ENCODE measurements at places on chromosomes 3 and 15. TPM values are rescaled to one million over a fixed set of nuclear protein-coding genes. Genes with fewer than 3 reads are reported as not detected.

DNA sequence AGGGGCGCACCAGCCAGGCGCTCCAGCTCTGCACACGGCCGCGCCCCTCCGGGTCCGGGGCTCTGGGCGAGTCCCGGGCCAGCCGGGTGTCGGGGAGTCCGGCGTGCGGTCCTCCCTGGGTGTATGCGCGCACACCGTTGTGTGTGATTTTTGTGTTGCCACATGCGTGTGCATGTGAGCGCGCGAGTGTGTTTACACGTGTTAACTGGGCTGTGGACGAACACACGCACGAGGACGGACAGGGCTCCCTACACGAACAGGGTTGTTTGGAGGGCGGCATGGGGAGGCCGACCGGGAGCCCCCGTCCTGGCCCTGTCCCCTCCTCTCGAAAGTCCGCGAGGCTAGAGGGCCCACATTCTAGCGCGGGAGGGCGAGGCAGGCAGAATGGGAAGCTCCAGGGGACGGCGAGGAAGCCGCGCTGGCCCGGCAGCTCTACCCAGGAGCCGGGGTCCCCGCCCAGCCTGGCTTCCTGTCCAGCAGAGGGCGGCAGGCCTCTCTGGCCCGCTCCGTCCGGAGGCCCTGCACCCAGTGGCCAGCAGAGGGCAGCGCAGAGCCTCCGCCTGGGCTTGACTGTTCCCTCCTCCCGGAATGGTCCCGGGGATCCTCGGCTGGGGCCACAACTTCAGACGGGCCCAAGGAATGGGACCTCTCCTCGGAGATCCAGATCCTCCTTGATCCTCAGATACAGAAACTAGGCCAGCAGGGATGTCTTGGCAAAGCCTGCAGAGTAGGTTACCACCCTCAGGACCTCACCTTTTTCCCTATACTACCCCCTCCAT is 611 bp upstream of the LINGO1 start:
- peak; percentile 60 for DNase-seq

- DNase-seq, result no peak
These were observed 168.8 kb upstream of the ST8SIA2 start for GRCh38 chr15:92224843-92225242.

GRCh38 chr3:37210230-37210629 is 35.8 kb upstream of the LRRFIP2 start:
- DNase-seq, result no peak

DNA sequence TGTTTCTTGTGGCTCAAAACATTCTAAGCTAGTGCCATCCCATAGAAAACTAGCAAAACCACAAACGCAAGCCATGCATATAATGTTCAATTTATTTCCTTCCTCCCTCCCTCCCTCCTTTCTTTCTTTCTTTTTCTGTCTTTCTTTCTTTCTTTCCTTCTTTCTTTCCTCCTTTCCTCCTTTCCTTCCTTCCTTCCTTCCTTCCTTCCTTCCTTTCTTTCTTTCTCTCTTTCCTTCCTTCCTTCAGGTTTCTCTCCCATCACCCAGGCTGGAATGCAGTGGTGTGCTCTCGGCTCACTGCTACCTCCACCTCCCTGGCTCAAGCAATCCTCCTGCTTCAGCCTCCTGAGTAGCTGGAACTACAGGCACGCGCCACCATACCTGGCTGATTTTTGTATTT is 492.8 kb upstream of the PROK2 start:
- DNase-seq, result no peak

DNA sequence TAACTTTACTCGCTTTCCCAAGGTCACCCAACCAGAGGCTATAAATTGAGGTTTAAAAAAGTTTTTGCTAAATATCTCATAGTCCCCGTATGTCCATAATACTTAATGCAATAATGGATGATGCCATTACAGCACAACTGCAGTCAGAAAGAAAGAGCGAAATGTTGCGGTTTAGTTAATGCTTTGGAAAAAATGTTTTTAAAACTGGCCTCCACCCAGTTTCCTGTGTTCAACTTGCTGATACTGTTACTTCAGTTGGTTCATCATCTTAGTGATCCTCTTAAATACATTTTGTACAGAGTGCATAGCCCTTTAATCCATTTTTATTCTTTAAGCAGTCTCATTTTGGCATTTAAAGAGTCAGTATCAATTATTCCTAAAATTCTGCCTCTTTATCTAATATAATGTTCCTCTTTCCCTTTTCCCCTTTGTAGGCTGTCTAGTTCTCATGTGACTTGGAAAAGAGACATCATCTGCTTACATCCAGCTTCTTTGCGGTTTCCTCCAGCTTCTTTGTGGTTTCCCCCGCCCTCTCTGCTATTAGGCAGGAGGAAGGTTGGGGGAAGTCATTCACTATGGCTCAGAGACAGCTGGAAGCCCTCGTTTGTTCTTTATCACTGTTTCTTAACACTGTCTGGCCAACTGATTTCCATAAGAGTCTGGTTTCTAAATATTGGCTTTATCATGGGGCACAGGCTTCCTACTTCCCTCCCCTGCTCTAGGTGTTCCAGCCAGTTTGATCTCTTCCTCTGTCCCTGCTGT is 154.3 kb downstream of the GOLIM4 start:
- DNase-seq, result no peak

GRCh38 chr15:49620199-49620598 is 419 bp downstream of the FAM227B start:
- no peak for DNase-seq

CPN2 gene
- total RNA-seq, result not detected

DNA sequence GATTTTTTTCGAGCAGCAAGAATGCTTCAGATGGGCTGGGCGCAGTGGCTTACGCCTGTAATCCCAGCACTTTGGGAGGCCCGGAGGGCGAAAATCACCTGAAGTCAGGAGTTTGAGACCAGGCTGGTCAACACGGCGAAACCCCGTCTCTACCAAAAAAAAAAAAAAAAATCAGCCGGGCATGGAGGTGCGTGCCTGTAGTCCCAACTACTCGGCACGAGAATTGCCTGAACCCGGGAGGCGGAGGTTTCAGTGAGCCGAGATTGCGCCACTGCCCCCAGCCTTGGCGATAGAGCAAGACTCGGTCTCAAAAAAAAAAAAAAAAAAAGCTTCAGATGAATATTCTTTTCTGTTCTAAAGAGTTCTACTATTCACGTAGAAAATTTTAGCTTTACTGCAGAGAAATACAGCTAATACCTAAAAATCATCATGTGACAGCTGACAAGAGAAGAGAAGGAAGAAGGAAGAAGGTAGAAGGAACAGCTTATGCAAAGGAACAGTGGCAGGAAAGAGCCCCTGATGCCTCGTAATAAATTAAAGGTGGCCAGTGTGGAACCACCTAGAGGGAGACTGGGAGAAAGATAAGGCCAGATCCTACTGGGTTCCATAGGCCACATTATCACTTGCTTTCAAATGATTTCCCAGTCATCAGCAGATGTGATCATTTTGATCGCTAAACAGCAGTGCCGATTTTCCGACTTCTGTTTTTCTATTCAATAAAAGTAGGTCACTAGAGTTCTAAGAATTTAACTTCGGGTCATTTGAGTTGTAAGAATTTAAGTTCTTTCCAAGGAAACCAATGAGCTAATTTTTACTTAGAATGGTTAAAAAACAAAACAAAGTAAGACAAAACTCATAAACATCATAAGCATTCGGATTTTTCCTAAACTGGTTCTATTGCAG is 1.5 kb downstream of the CMTM6 start:
- DNase-seq, result no peak

DNA sequence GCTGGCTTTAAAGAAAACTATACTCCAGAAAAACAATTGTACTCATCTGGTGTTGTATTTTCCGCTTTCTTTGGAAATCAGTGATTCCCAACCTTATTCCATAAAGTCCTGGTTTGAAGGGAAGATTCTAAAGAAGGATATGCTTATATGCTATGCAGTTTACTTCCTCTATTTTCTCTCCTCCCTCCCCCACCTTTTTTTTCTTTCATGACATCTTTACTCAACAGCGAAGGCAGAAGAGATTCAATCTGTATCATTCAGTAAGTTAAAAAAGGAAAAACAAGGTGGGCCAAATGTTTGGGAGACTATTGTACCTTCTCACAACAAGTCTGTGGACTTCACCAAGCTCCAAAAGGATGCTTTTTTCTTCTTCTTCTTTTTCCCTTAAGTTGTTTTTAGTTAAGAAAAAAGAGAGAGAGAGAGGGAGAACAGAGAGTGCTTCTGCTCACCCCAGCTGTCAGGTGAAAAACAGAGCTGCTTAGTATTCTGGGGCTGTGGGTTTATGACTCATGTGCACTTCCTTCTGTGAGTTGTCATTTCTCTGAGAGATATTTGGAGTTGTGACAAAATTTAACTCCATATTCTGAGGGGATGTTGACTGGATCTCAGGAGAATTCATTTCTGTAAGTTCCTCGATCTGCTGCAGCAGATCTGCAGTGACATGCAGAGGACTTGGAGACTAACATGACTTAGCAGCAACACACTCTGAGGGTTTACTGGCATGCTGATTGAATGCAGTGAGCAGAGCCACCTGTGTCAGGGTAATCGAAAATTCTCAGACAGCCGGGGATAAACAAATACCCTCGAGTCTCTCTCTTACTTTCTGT is 70.7 kb downstream of the SSR3 start:
- DNase-seq, result no peak

GRCh38 chr3:150135287-150135721 is 164.6 kb upstream of the PFN2 start:
- no peak for DNase-seq

ADAMTS17 gene
- total RNA-seq, result 2.0 TPM

RLBP1 gene
- not detected for total RNA-seq

Data from omental fat pad (tissue), 4 donors.